ENCODE measurements at places on chromosomes 4 and X.

DNA sequence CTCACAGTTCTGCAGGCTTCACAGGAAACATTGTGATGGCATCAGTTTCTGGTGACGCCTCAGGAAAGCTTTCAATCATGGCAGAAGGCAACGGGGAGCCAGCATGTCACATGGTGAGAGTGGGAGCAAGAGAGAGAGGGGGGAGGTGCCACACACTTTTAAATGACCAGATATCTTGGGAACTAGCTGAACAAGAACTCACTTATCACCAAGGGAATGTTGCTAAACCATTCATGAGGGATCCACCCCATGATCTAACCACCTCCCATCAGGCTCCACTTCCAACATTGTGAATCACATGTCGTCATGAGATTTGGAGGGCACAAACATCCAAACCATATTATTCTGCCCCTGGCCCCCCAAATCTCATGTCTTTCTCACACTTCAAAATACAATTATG, 43.3 kb upstream of the GPR173 start:
- no peak for DNase-seq

- DNase-seq: no peak
Observed at GRCh38 chr4:88910101-88910500, 146.9 kb downstream of the FAM13A start.

- DNase-seq: no peak
Observed at GRCh38 chr4:98285676-98286075, 24.5 kb downstream of the RAP1GDS1 start.

DNA sequence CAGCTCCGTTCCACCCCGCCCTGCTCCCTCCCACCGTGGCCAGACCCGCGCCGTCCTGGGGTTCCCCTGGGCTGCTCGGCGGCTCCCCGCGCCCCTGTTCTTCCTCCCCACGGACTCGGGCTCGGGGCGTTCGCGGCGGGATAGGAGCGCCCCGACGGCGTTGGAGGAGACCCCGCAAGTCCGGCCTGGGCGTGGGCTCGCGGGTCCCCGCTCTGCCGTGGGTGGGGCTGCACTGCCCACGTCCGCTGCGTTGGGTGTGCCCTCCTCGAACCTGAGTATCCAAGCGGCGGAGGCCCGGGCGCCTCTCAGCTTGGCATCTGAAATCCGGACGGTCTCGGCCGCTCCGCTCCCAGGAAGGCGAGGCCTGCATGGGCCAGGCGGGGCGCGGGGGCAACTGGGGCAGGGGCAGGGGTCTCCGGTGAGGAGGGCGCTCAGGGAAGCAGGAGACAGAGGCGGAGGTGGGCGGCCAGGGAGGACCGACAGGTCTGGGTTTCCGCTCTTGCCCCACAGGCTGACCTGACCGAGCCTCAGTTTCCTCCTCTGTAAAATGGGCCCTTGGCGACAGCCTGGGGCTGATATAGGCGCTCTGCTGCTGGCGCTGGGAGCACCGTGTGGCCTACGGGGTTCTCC, 12.0 kb upstream of the NAT8L start:
- no peak for DNase-seq

DNA sequence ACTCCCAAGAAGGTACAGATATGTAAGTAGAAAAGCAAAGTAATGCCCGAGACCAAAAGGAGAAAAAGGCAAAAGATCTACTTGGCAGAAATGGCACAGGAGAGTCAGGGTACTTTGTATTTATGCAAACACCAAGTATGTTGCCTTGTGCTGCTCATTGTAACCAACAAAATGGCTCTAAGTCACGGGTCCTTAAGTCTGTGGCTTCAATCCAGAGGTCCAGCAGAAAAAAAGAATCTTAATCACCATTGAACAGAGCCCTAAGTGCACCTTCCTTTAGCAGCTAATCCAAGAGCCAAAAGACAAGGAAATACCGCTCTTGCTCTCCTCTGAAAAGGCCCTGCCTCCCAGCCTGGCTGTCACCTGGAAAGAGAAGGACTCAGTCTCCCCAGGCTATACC, 324.9 kb upstream of the PPARGC1A start:
- no peak for DNase-seq

GRCh38 chrX:150731795-150732194, 38.6 kb downstream of the MTMR1 start:
- DNase-seq: no peak

DNA sequence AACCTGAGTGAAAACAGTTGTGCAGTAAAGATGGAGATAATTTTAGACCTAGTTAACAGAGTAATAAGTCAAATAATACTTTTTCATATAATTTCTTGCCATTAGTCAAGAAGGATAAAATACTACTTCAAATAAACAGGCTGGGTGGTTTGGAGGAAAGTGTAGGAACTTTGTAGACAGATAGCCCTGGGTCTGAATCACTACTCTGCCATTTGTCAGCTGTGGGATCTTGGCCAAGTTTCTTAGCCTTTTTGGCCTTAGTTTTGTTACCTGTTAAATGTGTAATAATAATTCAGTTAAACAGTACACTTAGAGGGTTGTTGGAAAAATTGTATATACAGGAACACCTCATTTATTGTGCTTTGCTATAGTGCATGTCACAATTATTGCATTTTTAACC, 163.7 kb downstream of the NPNT start:
- DNase-seq: no peak

DNA sequence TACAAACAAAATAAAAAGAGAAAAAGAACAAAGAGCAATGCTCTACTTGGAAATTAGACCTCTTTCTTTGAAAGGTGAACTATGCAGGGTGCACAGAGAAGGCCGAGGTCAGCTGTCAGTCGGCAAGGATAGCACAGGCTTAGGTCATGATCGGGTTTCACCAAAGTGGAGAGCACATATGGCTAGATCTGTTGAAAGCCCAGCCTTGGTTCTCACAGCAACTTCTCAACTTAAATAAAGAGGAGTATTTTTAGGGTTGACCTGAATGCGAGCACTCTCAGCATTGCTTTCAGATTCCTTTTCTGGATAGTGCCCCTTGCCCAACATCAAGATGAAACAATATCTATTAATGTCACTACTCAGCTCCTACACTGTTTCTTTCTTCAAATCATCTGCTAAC, 122.9 kb upstream of the GPC4 start:
- DNase-seq: no peak

GRCh38 chr4:52250154-52250553, 199.1 kb downstream of the SPATA18 start:
- DNase-seq: no peak

GRCh38 chr4:22787753-22788375, 95.1 kb downstream of the GBA3 start:
- no peak for DNase-seq

DNA sequence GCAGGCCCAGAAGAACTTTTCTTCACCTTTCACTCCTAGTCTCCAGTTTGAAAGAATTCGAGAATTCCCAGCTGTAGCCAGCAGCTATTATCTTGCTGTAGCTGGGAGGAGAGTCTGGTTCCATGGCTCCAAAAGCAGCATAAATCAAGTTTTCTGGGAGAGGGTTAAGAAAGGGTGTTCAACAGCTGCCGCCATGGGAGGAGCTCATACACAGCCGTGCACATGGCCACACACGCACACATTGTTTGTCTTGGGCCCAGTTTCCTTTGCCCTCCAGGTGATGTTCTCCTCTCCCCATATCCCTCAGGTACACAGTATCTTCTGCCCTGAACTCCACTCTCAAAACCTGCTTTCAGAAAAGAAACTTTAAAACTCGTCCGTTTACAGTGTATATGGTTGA, 4.1 kb upstream of the GPC3 start:
- DNase-seq: no peak

GRCh38 chr4:120085705-120086104, 19.1 kb upstream of the MAD2L1 start:
- no peak for DNase-seq

All from stimulated activated naive CD4-positive, alpha-beta T cell (primary cell).